ENCODE measurements at places on chromosomes 16 and 17.

DNA sequence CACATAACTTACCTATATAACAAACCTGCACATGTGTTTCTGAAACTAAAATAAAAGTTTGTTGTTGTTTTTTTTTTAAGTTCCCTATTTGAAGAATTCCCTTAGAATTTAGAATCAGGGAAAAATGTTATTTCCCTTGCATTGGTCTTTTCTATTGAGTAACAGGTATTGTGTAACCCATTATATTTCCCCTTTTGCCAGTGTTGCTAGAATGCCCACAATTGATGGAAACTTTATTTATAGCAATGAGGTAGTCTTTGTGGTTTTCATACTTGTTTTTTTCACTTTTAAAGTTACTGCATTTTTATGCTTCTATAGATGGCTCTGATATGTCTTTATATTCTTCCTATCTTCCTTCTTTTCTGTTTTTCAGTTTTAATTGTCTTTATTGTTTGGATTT, 3.9 kb downstream of the NLRP1 start:
- DNase-seq: peak; percentile 95

- no peak for DNase-seq
Observed at GRCh38 chr17:54013072-54013471, 190.3 kb downstream of the KIF2B start.

DNA sequence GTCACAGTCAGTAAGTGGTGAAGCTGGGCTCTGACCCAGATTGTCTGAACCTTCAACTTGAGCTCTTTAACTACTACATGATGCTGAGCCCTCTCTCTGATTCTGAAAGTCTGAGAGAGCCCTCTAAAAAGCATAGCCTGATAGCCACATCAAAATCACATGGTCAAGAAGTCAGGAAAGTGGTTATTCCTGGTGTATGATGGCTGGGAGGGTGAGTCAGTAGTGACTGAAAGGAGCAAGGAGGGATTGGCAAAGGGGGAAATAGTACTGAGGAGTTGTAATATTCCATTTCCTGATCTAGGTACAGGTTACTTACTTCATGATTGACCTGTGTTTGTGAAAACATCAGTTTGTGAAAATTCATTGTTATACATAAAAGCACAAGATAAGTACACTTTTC, 89.1 kb downstream of the SSH2 start:
- DNase-seq: peak; percentile 58

- no peak for DNase-seq
Observed at GRCh38 chr17:60745544-60745943, 67.9 kb downstream of the BCAS3 start.

DNA sequence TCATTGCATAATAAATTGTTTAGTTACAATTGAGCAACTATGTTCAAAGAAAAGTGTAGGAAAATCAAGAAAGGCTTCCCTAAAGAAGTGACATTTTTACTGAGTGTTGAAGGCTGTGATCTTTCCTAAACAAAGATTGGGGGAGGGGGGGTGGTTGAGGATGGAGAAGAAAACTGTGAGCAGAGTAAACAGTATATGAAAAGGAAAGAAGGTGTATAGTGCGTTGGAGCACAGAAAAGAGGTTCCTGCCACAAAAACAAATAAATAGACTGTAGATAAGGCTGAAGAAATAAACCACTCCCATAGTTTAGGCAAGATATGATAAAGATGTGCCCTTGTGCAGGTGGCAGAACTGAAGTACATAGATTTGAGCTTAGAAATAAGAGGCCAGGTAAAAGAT, 8.5 kb downstream of the ABCA10 start:
- DNase-seq: no peak

- DNase-seq: no peak
Observed at GRCh38 chr17:49723423-49723822, 15.7 kb upstream of the SLC35B1 start.

DNA sequence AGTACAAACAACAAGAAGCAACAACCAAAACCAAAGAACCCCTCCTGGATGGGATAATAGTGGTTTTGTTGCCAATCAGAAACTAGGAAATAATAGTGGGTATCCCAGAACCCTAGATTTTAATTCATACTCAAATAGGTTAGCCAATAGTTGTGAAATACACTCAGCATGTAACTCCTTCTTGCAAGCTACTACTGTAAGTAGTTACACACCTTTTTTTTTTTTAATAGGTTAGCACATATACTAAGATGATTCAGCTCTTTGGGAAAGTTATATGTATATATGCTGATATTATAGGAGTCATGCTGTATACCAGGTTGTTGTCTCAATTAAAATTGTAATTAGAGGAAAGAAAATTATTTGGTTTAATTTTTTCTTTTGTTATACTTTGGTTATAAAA, 92.5 kb upstream of the HAS3 start:
- no peak for DNase-seq

- DNase-seq: no peak
Observed at GRCh38 chr17:29577385-29578211, 9.1 kb downstream of the TP53I13 start.

DNA sequence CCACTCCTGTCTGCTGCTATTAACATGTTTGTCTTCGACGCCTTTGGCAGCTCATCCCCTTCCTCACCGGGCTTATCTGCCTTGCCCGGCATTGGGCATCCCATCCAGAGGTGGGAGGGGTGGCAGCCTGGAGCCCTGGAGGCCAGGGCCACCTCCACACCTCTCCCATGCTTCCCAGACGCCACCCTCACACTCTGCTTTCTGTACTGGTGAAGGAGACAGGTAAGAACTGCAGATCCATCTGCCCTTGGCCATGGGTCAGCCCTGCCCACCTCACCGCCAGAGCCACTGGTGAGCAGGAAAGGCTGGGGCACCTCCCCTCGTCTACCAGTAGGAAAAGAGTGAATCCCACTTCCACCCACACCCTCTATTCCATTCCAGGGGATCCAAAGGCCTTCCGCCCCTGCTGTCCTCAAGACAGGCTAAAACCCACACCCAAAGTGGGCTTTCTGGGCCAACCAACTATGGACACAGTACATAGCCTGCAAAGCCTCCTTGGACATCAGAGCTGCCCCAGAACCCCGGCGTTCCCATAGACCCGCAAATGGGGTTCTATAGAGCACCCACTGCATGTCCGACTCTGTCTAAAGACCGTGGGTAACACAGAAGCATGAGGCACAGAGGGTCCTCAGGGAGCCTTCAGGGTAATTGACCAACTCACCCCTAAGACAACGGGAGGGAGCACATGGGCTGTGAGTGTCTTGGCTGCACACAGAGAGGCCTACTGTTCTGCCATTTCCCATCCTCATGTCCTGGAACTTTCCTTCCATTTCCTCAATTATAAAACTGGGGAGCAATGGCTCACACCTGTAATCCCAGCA, 23.4 kb upstream of the RBFOX3 start:
- DNase-seq: no peak
